Cortex of kidney (tissue), 1 donor: ENCODE measurements at places on chromosomes 7 and 10.

DNA sequence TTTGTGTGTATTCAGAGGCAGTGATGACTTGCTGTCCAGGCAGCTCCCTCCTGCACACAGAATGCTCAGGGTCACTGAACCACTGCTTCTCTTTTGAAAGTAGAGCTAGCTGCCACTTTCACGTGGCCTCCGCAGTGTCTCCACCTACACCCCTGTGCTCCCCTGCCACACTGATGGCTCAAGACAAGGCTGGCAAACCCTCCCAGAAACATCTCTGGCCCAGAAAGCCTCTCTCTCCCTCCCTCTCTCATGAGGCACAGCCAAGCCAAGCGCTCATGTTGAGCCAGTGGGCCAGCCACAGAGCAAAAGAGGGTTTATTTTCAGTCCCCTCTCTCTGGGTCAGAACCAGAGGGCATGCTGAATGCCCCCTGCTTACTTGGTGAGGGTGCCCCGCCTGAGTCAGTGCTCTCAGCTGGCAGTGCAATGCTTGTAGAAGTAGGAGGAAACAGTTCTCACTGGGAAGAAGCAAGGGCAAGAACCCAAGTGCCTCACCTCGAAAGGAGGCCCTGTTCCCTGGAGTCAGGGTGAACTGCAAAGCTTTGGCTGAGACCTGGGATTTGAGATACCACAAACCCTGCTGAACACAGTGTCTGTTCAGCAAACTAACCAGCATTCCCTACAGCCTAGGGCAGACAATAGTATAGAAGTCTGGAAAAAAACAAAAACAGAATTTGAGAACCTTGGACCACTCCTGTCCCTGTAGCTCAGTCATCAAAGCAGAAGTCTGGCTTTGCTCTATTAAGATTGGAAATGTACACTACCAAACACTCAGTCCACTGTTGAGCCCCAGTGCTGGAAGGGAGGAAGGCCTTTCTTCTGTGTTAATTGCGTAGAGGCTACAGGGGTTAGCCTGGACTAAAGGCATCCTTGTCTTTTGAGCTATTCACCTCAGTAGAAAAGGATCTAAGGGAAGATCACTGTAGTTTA, 15.8 kb downstream of the SCD start:
- DNase-seq, result no peak

- DNase-seq, result no peak
Measured at GRCh38 chr10:34370126-34370525, 445.0 kb downstream of the PARD3 start.

DNA sequence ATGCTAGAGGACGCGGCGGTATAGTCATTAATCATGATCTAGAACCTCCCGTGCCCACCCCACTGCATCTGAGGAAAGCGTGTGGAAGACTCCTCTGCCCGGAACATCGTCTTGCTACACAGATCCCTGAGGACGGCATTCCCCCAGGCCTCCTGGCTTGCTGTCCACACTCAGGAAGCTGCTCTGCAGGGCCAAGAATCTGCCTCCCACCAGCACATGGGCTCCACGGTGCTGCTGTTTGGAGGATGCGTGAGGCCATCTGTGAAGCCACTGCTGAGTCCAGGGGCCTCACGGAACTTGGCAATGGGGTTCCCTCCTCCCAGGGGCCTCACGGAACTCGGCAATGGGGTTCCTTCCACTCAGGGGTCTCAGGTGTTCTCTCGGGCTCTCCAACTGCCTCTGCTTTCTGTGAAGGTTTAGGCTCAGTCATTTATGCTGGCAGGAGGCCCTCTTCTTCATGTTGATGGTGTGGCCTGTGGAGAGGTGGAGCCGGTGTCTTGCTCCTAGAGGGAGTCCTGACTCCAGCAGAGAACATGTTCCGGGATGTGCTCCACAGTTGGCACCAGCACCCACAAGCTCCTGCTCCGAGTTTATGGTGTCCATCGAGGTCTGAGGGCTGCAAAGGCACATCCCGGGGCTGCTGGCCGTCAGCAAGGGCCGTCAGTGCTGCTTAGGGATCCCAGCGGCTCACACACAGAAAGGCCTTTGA, 273.3 kb downstream of the DNAJB6 start:
- DNase-seq, result no peak

DNA sequence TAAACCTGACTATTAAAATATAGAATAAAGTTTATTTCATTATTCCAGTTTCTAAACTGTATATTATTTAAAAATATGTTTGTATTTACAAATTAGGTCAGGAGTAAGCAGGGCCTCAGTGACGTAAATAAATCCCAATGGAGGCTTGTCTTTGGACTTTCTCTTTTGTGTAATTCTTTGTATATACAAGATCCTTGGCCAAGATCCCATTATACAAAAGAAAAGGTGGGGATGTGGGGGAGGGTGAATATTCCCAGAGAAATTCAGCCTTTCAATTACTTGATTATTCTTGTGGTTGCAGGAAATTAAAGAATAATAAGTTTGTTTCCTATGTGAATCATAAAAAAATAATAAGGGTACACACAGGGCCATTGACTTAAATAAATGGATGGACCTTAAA, 178.7 kb upstream of the PRPS1L1 start:
- no peak for DNase-seq

- DNase-seq, result no peak
Measured at GRCh38 chr10:124903111-124903510, 38.8 kb upstream of the ZRANB1 start.

- DNase-seq, result no peak
Measured at GRCh38 chr10:105837951-105838350, 1196.9 kb downstream of the SORCS3 start.

GRCh38 chr10:32911285-32912016, 46.6 kb downstream of the ITGB1 start:
- no peak for DNase-seq

GRCh38 chr7:139182363-139182762, 48.7 kb upstream of the UBN2 start:
- no peak for DNase-seq

DNA sequence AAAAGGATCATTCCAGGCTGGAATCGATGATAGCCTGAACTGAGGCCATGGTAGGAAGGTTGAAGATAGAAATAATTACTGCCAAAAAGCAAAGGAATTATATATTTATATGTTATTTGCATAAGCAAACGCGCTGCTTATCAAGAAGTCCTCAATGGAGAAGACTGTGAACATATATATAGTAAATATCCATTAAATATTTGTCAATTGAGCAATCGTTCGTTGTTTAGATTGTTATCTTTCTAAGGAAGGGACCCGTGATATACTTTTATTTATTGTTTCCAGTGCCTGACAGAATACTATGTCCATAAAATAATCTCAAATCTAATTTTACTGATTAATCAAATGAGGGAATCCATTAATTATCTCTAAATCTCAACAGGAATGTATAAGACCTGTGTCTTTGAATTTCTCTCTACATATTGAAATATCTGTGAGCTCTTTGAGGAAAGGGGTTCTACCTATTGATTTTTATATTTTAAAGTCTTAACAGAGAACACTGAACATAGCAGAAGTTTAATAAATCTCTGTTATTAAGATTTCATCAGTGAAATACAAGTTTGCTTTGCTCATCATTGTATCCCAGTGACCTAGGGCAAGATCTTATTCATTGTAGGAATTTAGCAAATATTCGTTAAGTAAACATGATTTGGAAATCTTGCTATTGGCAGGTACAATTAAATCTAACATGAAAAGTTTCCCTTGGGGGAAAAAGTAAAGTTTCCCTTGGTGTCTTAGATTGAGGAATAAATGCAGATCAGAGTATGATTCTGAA, 12.0 kb upstream of the HERC4 start:
- DNase-seq, result no peak

GRCh38 chr10:98086837-98087708, 47.4 kb upstream of the R3HCC1L start:
- no peak for DNase-seq

DNA sequence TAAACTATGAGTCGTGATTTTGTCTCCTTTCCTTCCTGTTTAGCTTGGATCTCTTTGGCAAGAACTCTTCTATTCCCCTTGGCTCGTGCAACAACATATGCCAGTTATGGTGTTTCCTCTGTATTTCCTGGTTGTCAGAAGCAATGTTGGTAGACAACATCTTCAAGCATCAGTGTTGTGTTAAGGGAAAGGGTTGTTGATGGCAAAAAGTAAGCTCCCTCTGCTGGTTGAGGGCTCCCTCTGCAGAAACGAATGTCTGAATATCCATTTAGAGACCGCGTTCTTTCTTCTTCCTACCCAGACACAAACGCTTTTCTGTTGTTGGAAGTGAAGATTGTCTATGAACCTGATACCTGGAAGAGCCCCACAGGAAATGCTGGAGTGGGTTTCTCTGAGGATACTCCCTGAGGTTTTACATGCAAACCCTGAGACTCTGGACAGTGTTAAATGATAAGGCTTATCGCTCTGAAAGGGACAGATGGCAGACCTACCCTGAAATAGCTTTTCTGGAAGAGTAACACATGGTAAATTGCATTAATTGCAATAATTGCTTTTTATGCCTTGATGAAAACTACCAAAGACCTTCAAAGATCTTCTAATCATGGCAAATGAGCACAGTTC, 23.5 kb upstream of the C1QL3 start:
- no peak for DNase-seq

- DNase-seq, result no peak
Measured at GRCh38 chr10:103761075-103761920, 94.1 kb downstream of the SH3PXD2A start.

DNA sequence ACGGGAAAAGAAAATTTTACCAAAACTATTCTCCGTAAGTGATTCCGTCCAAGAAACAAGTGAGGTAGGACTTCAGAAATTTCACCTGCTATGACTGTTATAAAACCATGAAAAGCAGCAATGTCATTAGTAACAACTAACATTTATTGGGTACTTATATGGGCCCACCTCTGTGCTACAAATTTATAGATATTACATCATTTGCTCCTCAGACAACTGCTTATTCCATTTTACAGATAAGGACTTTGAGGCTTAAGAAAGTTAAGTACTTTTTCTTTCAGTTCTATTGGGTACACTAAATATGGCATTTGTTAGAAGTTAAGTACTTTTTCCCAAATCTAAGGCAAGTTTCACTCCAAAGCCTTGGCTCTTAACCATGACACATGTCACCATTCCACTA, 36.3 kb downstream of the HACD1 start:
- DNase-seq, result no peak

- DNase-seq, result no peak
Measured at GRCh38 chr10:99296605-99297004, 32.6 kb upstream of the CNNM1 start.

DNA sequence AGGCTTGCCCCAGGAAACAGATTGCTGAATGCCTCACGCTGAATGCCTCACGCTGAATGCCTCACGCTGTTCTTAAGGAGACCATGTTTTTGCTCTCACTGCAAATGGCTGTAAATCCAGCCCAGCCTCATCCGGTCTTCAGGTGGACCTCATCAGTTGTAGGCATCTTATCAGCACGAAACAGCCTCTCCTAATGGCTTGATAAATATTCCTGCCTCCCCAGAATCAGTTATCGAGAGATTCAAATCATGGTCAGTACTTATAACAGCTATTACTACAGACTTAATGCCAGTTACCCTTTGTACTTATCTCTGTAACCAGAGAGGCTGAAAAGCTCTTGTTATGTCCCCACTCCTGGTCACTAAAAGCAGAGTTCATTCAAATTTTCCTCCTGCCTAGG, 290.6 kb downstream of the FZD1 start:
- DNase-seq, result no peak

- no peak for DNase-seq
Measured at GRCh38 chr7:16462431-16462889, 3.1 kb downstream of the SOSTDC1 start.

DNA sequence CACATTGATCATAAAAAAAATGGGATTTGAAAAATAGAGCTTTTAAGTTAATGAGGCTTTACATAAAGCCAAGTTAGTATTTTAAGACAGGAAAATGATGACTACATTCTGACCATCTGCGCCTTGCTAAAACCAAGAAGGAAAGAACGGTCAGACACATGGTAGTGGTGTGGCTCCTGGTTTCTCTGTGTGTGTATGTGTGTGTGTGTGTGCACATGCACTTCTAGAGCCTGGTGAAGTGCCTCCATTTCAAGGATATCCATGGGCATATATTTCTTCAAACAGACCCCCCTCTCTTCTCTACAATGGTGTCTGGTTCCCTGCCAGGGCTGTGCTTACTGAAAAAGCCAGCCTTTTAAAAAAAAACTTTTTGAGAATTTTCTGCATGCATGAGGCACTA, 80.9 kb downstream of the FRMPD2 start:
- DNase-seq, result no peak

DNA sequence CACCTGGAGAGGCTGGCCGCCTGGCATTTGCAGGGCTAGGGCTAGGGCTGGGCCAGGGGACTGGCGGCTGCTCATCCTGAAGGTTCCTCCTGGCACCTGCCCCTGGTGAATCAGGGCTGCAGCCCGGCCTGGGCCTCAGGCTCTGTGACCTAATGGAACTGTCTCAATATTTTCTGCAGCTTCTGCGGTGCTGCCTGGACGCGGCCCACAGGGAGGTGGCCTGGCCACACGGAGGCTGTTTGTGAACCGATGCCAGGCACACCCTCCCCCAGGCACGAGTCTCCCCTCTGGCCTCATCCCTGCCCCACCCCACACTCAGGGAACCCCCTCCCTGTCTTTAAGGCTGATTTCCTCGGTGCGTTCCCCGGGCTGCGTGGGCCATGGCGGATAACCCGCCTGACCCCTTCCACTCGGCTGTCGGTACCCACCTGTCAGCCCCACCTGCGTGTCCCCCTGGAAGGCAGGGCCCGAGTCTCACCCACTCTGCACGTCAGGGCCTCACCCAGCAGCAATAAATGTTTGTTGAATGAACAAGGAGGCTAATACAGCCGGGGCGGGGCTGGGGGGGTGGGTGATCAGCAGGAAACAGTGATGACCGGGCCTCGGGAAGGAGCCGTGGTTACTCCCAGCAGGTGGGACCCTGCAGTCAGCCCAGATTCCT, 54.5 kb upstream of the DNAJB6 start:
- DNase-seq, result no peak

DNA sequence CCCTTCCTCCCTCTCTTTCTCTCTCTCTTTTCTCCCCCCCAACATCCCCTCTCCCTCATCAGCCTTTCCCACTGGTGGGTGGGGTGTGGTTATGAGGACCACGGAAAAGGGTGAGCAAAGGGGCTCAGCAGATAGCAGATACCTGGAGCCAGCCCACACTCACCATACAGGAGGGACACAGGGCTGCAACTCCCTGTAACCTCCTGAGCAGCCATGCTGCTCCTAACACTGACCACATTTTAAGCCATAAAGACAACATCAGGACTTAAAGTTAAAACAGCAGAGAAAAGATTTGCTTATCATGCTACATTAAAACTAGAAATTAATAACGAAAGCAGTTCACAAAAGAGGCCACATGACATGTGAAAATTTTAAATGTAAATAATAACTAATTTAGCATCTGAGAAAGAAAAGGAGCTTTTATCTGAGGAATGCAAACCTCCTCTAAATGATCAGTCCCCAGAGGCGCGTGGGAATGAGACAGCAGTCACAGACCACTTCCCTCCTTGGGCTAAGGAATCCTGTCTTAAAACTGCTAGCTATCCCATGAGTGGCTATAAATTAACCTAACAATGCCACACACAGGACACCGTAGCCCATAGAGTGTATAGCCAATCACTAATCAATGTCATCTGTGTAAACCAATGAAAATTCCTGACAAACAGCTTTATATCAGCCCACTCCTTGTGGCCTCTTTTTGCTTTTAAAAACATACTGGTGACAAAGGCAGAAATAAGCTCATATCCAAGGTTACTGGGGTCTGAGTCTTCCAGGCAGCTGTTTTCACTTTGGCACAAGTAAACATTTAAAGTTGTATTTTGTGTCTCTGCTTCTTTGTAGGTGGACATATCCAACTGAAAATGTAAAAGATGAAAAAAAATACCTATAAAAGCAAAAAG, 33.3 kb downstream of the PKD1L1 start:
- DNase-seq, result no peak

- no peak for DNase-seq
Measured at GRCh38 chr10:58796242-58796641, 283.6 kb downstream of the BICC1 start.
